PC-3 (cell line): ENCODE measurements at places on chromosomes 4 and X.

DNA sequence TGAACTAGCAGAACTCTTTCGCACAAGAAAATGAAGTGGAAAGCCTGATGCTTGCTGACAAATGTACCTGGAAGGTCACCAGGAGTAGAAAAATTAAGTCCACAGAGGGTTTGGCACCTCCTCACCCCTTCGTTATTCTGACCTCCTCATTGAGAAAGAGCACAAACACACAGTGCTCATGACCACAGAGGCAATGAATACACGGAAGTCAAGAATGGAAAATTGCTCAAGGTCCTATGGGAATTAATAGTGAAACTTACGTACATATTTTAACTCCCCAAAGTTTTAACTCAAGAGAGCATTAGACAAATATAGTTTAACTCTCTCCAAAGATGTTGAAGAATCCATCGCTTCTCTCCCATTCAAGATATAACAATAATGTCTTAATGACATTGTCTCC lies 83.6 kb upstream of the CAMK2D start:
- no peak for DNase-seq

DNA sequence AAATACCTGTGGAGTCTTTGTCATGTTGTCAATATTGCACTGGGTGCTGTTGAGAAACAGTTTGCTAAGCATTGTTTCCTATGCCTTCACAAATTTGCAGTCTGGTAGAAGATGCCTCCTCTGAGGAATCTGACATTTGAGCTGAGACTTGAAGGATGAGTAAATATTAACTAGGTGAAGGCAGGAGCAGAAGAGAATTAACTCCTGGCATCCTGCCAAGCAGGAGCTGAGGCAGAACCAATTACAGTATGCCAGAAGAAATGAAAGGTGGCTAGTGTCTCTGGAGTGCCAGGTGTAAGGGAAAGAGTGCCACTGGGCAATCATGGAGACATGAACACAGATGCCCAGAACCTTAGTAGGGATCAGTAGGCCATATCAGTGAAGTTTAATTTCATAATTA lies 1778.2 kb upstream of the PCDH10 start:
- peak; percentile 20 for DNase-seq

DNA sequence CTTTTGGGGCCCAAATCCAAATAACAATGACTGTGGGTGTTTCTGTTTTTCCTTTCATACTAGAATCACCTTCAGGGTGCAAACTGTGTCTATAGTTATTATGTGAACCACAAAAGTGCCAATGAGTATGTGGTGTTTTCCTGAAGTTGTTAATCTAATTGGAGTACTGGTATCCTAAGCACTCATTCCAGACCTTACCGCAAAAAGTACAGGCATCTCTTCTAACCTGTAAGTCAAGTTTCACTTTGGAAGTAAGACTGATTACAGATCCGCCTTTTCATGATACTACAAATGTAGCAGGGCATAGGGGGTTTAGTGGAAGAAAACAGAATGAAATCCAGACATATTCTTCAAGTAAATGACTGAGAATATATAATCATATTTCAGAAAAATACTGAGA lies 16.1 kb downstream of the COQ2 start:
- no peak for DNase-seq

- DNase-seq: peak; percentile 84
Observed at GRCh38 chr4:169070895-169071218, 60.8 kb upstream of the CBR4 start.

DNA sequence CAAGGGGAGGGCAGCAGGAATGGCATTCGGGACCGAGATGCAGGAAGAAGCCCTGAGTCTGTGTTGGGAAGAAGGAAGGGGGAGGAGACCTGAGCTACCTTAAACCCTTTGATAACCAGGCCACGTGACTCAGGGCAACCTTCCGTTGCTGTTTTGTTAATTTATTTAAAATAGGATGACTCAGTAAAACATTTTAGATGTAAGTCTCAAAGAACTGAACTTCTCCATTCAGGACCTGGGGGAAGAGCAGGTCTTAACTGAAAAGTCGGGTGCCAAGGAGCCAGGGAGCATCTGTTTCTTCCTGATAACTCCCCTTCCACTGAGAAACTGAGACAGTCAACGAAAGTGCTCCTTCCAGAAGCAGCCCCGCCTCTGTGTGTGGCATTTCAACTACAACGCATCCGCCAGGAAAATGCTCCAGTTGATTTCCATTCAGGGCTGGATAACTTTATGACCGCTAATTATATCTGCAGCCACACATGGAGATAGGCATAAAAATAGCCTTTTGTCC lies 88.0 kb downstream of the IRF2 start:
- no peak for DNase-seq

DNA sequence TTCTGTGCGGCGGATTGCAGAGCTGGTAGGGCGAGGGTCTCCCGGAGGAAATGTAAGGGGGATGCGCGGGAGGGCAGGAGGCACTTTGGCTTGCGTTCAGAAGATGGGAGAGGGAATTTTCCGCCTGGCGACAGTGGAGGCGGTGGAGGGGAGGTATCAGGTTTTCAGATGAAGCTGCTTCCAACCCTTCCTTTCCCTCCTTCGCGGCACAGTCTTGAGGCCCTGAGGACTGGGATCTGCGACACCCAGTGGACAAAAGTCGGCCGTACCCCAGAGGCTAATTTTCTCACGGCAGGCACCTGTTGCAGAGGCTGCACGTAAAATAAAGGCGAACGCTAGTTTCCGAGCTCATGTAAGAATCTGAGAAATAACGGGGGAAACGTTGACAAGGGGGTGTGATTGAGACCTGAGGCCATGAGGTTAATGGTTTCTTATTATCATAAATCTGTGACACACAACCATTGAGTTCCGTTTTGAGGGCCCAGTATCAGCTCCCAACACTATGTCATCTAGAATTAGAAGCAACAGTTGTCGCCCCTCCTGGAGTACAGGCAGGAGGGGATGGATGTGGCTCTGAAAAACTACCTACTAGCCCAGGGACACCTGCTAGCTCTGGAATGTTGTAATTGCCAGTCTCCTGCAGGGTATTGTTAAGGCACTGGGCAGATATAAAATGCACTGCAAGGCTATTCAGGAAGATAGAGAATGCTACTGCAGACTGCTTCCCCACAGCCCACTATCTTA lies 1.1 kb downstream of the ZCCHC18 start:
- peak; percentile 72 for DNase-seq

DNA sequence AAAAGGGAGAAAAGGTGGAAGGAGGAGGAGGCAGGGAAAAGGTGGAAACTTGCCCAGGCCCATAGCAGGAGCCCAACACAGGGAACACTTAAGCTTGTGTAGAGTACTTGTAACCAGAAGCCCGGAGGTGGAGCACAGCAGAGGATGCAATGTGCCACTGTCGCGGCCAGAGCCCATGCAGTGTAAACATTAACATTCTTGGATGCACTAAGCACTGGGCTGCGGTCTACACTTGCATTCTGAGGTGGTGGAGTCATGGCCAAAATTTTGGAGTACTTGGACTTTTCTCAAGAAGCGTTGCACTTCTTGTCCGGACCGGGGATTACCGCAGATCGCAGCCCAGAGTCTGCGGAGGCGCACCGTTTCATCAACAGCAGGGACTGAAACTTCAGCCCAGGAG lies 4.5 kb upstream of the RHOXF1 start:
- peak; percentile 77 for DNase-seq

DNA sequence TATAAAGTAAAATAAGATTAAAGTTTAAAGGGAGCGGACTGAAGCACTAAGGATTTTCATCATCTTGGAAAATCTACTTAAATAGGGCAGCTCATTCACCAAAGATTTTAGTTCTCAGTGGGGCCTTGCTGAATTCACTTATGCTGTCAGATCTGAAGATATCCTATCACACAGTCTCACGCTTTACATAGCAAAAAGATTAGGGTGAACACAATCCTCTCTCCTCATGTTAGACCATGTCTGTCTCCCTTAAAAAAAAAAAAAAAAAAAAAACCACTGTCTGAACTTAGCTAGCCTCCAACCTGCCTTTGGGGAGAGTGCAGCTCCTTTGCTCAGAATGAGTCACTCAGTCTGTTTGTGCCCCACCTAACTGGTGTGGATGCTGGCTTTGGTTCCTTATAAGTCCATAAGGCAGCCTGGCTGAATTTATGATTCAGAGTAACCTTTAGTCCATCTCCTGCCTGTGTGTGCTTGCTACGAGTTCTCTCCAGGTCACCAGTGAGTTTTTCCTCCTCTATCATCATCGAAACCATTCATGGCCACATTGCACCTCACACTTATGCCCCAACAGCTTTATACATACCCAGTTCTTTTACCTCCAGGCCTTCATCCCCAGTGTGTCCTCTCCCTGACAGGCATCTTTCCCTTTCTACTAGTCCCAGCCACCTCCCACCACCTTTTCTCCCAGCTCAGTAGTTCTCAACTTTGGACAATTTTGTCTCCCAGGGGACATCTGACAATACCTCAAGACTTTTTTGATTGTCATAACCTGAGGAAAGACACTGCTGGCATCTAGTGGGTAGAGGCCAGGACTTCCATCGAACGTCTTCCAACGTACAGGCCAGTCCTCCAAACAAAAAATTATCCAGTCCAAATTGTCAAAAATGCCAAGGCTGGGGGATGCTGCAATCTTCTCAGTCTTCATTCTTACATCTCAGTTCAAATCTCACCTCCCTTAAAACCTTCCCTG lies 220.7 kb upstream of the EMCN start:
- peak; percentile 90 for DNase-seq

DNA sequence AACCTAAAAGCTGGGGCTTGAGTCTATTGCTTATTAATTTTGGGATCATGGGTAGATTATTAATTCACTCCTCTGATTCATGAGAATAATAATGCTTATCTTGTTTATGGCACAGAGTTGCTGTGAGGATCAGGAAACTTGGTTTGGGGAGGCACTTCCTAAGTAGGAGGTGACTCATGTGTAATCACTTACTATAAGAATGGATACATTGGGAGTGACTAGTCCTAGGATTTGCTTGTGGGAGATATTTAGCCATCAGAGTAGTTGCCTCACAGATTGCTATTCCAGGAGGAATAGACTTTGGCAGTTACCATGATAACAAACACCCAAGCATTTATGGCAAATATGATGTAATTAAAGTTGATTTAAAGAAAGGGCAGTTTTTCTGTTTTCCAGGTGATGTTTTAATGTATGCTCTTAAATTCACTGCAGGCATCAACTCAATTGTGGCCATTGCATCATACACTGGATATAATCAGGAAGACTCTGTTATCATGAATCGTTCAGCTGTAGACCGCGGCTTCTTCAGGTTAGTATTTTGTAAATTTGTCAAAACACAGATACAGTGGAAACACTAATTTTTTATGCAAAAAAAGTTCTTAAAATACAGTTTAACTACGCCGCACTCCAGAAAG lies 41.9 kb downstream of the POLR2B start:
- peak; percentile 95 for DNase-seq

DNA sequence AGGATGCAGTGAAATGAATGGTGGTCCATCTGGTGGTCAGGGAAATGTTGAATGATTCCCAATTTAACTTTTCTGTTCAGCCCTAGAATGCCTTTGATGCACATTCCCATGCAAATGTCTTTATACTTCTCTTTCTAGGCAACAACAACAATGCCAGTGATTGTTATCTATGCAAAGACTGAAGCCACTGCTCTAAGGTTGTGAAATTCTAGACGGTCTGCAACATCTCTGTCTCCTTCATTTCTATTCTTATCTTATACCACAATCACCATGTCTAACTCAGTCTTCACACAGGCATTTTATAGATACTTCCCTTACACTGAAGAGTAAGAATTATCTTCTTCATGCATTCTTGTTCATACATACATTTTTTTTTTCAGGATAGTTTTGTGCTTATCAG lies 84.5 kb downstream of the HPGD start:
- peak; percentile 17 for DNase-seq

GRCh38 chr4:25060241-25060962 lies 29.7 kb upstream of the LGI2 start:
- no peak for DNase-seq

- no peak for DNase-seq
Observed at GRCh38 chrX:21728276-21728968, 29.5 kb downstream of the SMPX start.

DNA sequence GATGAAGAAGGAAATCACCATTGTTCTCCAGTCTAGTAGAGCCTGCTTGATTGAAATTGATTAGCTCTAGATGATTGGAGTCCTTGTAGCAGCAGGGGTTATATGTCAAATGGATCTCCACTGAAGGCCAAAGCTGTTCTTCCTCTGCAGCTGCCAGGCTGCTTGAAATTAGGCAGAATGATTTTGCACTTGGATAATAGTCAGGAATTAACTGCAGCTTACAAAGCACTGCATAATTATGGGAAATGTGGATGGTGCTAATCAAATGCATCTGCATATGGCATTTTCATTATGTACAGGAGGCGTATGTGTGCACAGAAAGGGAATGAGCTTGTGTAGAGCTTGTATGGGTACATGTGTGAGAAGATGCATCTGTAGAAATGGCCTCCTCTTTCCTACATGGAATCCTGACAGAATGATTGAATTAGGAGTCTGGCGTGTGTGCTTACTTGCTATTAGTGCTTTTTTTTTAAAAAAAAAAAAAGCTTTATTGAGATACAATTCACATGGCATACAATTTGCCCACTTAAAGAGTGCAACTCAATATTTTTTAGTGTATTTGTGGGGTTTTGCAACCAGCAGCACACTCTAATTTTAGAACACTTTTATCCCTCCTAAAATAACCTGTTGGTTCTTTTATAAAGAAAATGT lies 65.9 kb downstream of the TMEM131L start:
- DNase-seq: no peak

GRCh38 chr4:37609626-37610025 lies 76.5 kb downstream of the RELL1 start:
- no peak for DNase-seq

GRCh38 chrX:37651921-37652452 lies 33.6 kb upstream of the XK start:
- peak; percentile 56 for DNase-seq

- peak; percentile 82 for DNase-seq
Observed at GRCh38 chr4:7206911-7207567, 14.7 kb downstream of the SORCS2 start.

DNA sequence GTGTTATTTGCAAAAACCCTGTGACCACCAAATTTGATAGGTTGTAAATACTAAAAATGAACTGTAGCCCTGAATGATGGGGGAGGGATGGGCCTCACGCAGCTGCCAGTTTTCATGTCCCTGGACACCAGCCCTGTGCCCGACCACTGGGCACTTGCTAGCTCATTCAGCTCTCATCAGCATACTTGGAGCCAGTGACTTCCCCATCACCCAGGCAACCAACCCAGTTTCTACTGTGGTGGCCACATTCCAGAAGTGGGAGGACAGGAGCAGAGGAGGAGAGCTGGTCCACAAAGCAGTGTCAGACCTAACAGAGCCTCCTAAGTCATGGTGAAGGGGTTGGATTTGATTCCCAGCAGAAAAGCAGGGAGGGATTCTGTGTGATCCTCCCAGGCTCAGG lies 128.2 kb downstream of the CPEB2 start:
- no peak for DNase-seq

DNA sequence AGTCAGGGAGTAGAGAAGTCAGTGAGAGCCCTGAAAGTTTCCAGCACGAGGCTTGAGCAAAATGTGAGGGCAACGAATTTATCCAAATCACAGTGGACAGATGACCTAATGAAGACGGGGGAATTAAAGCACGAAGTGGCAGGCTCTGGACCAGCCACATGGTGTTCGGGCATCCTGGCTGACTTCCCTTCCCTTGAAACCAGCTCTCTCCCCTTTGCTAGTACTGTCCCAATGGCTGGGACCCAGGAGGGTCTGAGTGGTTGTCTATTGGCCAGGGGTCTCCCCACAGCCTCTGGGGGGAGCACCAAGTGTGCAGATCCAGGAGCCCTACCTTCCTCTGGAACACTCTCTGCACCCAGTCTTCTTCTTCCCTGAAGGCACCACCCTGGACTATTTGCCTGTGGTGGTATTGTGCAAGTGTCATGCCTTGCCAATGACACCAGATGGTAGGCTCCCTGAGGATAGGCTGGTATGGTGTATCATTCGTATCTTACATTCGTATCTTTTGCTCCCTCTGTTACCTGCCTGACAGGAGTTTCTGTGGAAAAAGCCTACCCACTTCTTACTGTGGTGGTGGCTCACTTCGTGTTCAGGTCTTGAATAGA lies 2.1 kb downstream of the APLN start:
- DNase-seq: no peak
